ENCODE measurements at places on chromosomes 4 and X.

DNA sequence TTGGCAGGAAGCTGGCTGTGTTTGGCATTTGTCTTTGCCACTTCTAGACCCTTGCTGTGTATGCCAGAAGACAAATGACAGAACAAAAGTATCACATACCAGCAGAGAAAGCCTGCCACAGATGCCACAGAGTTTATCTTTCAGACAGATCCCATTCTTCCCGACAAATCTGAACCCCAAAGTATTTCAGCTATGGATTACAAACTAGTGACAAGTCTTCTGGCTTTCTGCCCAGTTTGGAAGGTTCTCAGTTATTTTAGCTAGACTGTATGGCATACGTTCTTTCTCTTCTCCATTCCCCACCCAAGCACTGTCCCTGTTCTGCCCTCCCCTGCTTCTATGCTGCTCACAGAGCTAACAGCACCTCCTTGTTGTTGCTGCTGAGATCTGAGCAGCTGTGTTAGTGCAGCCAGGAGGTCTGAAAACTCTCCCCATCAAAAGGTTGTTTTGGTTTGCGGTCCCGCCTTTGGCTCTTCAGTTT, 236.7 kb downstream of the FRAS1 start:
- DNase-seq: no peak

- DNase-seq: no peak
These were observed 14.6 kb downstream of the SDAD1 start for GRCh38 chr4:75976177-75976576.

GRCh38 chr4:166257891-166258290, 384.9 kb downstream of the TLL1 start:
- no peak for DNase-seq

DNA sequence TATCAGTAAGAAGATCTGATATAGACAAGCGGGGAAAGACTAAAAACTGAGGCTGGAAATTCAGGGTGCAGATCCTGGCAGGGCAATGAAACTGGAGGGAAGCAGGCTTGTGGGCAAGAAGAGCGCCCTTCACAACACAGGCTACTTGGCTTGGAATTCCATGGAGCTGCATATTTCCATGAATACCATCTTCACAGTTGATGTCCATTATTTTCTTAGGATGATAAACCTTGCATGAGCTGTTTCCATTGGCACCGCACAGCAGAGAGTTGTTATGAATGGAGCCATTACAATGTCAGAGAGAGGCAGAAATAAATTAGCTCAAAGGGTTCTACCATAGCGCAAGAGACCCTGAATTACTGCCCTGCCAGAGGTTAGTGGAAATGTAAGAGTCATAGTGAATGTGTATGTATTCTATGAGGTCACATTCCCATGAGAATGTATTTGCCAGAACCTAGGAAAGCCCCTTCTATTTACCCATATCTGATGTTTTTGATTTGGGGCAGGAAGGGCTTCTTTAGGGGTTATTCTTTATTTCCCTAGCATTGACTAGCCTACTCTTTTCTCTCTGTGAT, 215.6 kb downstream of the PALLD start:
- no peak for DNase-seq

DNA sequence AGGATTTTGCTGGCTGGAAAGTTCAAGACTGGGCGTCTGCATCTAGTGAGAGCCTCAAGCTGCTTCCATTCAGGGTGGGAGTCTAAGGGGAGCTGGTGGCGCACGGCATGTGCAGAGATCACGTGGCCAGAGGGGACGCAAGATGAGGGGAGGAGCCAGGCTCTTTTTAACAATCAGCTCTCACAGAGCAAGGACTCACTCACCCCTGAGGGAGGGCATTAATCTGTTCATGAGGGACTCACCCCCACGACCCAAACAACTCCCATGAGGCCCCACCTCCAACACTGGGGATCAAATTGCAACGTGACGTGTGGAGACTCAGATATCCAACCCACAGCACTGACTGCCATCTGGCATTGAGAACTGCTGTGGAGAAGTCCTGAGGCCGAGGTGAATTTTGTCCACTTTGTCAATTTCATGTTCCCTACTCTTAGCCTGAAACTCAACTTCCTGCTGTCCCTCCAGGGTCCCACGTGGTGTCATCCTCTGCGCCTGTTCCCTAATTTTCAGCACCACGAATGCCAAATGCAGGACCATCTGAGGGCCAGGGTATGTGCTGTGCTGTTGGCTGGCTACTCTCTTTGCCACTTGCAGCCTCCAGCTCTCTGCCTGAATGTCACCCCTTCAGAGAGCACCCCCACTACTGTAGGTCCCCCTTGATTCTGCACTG, 5.6 kb downstream of the ZFP92 start:
- no peak for DNase-seq

DNA sequence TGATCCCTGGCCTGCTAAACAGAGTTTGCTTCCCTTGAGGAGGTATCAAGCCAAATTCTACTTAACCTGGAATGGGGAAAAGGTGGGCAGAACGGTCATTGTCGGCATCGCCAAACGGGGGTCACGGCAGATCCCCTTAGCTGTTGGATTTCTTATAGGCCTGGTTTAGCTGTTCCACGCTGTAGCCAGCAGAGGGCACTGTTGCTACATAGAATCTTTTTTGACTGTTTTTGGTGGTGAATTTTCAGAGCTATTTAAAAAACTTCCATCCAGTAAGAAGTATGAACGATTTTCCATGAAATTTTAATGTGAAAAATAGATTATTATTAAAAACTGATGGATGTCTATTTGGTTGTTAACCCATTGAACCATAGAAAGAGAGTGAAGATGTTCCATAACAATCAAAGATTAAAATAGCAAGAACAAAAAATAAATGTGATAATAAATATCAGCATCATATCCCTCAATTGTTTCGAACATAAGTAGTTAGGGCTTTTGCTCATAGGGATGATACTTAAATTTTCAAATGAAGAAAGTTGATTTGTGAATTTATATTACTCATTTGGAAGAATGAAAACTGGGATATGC, 56.6 kb downstream of the LINC00632 start:
- DNase-seq: peak; percentile 37

- no peak for DNase-seq
These were observed 169.9 kb downstream of the ZNF330 start for GRCh38 chr4:141390571-141390970.

- DNase-seq: no peak
These were observed 34.1 kb downstream of the FNIP2 start for GRCh38 chr4:158802914-158803313.

GRCh38 chrX:133045986-133046385, 50.9 kb downstream of the USP26 start:
- no peak for DNase-seq

DNA sequence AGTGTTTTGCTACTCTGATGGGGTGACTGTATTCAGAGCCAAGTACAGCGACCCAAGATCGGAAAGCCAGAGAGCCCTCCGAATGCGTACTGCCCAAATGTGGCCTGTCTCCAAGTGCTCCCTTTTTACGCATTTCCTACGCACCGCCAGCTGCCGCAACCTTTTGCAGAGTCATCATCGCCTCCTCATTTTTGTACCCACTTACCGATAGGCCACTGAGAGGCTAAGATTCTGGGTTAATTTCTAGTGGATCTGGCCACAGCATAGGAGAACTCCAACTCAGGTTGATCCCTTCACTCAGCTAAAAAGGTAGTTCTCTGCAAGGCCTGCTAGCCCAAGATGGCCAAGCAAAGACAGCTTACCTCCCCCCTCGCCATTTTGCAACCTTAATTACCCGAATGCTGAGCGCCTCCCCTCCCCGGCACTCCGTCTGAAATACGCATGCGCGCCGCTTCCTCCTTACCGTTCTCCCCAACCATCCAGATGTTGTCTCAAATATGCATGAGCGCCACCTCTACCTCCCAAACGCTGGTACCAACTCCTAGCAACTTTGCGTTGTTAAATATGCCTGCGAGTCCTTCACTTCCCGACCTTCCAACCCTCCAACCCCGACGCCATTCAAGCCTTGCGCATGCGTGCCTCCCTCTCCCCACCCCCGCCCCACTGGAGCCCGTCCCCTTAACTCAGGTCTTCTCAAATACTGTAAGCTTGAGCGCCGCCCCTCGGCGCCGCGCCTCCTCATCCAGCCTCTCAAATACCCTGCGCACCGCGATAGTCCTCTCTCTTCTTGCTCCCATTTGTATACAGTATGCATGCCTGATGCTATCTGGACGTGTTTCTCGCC, 11.8 kb upstream of the ZCCHC13 start:
- peak; percentile 79 for DNase-seq

GRCh38 chr4:2834001-2834921, 9.4 kb upstream of the ADD1 start:
- no peak for DNase-seq

DNA sequence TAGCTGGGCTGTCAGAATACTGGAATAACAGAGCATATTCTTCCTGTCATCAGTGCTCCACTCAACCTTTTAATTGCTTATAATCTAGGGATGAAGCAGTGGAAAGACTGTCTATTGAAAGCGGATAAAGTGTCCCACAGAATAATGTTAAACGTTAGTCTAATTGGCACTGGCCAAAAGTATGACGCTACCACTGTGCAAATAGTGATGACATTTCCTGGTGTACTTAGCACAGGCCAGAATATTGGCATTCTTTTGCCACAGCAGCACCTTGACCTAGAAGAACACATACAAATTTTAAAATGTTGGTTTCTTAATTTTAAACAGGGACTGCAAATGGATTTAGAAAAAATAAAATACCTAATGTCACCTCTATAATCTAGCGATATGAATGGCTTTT, 635.2 kb upstream of the SPANXN1 start:
- no peak for DNase-seq

- DNase-seq: no peak
These were observed 562.8 kb downstream of the FSTL5 start for GRCh38 chr4:161601011-161601410.

- no peak for DNase-seq
These were observed 13.1 kb upstream of the SLC9B1 start for GRCh38 chr4:103032574-103032973.

DNA sequence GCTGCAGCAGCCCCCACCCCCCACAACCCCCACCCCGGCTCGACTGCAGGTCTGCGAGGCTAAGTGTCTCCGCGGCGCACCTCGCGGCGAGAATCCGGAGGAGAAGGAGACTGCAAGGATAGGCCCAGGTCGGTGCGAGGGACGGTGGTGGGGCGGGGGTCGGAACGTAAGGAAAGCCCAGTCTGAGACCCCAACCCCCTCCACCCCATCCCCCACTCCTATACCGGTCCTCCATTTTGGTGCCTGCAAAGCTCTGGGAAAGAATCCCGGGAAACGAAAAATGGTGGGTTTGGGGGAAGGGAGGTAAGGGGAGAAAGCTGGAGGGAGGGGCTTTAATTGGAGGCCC, 614 bp downstream of the BEX3 start:
- no peak for DNase-seq

- no peak for DNase-seq
These were observed 3.5 kb downstream of the TMEM271 start for GRCh38 chr4:572594-572993.

- no peak for DNase-seq
These were observed 64.0 kb downstream of the NBDY start for GRCh38 chrX:56793112-56793430.

GRCh38 chrX:23939203-23939602, 31.4 kb downstream of the CXorf58 start:
- no peak for DNase-seq

DNA sequence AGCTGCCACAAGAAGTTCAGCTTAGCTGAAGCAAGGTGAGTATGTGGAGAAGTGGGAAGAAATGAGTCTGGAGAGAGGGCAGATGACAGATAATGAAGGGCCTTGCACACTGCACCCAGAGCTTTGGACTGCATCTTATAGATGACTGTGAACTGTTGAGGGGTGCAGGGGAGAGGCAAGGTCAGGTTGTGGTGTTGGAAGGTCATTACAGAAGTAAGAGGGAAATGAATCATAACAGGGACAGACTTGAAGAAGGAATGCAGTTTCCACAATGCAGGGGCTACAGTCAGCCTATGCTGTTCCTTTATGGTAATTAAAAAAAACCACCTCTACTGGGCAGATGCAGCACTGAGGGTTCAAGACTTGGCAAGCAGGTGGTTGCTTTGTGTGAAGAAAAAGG, 4.8 kb upstream of the IGFBP7 start:
- no peak for DNase-seq

DNA sequence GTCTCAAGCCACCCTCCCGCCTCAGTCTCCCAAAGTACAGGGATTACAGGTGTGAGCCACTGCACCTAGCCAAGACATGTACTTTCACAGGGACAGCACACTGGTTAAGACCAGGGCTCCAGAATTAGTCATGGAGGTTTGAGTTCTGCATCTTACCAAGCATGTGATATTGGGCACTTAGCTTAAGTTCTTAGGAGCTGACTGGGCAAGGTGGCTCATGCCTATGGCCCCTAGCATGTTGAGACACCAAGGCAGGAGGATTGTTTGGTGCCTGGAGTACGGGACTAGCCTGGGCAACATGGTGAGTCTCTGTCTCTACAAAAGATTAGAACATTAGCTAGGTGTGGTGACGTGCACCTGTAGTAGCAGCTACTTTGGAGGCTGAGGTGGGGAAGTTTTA, 2.6 kb upstream of the TMEM192 start:
- DNase-seq: no peak

DNA sequence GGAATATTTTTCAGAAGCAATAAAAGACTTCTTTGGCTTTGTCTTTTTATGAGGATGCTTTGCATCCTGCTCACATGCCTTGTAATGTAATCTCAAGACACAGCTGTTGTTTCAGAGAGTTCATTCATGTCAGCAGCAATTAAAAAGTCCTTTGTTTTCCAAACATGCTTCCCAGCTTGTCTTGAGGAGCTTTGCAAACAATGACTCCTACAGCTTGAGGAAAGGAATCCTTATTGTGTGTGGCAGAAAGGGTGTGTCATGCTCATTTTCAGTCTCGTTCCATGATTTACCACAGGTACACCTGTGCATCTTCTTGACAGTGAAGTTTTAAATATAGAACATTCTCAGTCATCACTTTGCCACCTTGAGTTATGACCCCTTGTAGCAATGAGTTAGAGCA, 139.2 kb upstream of the AADAT start:
- DNase-seq: no peak

DNA sequence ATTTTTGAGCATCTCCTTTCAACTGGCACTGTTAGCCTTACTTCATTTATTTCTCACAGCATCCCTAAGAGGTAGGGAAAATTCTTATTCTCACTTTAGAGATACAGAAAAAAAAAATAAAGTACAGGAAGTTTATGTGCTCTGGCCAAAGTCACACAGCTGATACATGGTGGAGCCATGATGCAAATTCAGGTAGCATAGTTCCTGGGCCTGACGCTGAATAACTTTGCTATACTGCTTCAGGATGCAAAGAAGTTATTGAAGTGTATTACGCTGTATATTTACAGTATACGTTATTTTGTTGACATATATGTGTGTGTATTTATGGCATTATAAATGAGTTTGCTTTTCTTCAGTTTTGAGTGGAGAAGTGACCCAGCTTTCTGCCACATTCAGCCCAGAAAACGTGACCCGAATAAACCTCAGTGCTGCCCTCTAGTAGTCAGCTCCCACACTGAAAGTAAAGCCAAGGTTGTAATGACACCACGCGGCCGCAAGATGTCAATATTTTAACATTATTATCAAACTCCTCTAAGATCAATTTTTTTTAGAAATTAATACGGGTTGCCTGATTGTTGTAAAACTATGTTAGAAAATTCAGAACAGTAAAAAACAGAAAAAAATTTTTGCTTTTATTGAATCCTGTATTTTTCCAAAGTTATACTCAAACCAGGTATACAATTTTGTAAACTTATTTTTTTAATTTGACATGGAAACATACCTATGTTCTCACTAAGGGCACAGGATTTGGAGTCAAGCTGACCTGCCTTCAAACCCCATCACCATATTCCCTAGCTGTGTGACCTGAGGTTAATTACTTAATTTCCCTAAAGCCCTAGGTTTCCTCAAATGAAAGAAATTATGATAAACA, 3.8 kb upstream of the GUCY2F start:
- peak; percentile 51 for DNase-seq
